ENCODE measurements at places on chromosomes 2 and 18. TPM values are rescaled to one million over a fixed set of nuclear protein-coding genes. Genes with fewer than 3 reads are reported as not detected.

UCN gene
- 2.1 TPM for total RNA-seq

LYPD6 gene
- 0.16 TPM for total RNA-seq

KCNIP3 gene
- total RNA-seq, result 6.5 TPM

GULP1 gene
- 5.1 TPM for total RNA-seq

HRH4 gene
- 0.08 TPM for total RNA-seq

POTEE gene
- not detected for total RNA-seq

REG3A gene
- not detected for total RNA-seq

PROM2 gene
- total RNA-seq, result 0.83 TPM

EFR3B gene
- 8.9 TPM for total RNA-seq

C2orf78 gene
- not detected for total RNA-seq

GALR1 gene
- total RNA-seq, result 0.08 TPM

DUSP11 gene
- 10.9 TPM for total RNA-seq

PELI1 gene
- 9.0 TPM for total RNA-seq

IL36RN gene
- total RNA-seq, result not detected

MOGAT1 gene
- 0.24 TPM for total RNA-seq

CRYBA2 gene
- not detected for total RNA-seq

PHLPP1 gene
- 4.8 TPM for total RNA-seq

SAG gene
- not detected for total RNA-seq

SLC39A6 gene
- total RNA-seq, result 15.6 TPM

SNORC gene
- 1.1 TPM for total RNA-seq

ASB18 gene
- total RNA-seq, result 44.4 TPM

LINC00305 gene
- total RNA-seq, result not detected

SNRPD1 gene
- total RNA-seq, result 24.0 TPM

KIF5C gene
- 0.73 TPM for total RNA-seq

DCDC2C gene
- total RNA-seq, result not detected

SPATA3 gene
- total RNA-seq, result not detected

HOXD13 gene
- not detected for total RNA-seq

IMPACT gene
- 24.5 TPM for total RNA-seq

PARD3B gene
- total RNA-seq, result 9.5 TPM

DBI gene
- total RNA-seq, result 251 TPM

MC5R gene
- total RNA-seq, result not detected

SERPINB2 gene
- not detected for total RNA-seq

ALK gene
- total RNA-seq, result not detected

SERPINE2 gene
- total RNA-seq, result 91.5 TPM

CDK5R2 gene
- total RNA-seq, result not detected

All from cardiac septum (tissue), 1 donor.